Stimulated activated naive CD4-positive, alpha-beta T cell (primary cell): ENCODE measurements at places on chromosomes 3 and 15.
A peak's percentile ranks its signal among the peaks of the same experiment; 100 is the strongest.

- no peak for DNase-seq
These were observed 10.4 kb upstream of the SEMA4B start for GRCh38 chr15:90190606-90191343.

DNA sequence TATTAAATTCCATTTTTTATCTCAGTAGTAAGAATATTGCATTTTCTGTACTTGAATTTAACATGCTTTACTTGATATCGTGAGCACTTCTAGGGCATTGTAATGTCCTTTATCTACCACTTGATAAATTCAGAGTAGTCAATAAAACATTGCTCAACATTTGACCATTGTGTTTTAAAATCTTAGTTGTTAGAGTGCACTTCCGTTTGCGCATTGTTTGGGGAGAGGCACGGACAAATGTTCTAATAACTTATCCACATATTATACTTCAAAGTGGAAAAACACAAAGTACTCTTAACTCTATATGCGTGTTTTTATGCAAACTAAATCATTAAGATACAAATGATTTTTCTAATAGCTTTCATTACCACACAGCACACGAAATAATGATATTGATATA, 419 bp downstream of the FAM227B start:
- DNase-seq: no peak

- no peak for DNase-seq
These were observed 16.6 kb downstream of the GP9 start for GRCh38 chr3:129077222-129077621.

GRCh38 chr15:100980410-100981046, 61.4 kb downstream of the LRRK1 start:
- DNase-seq: no peak

DNA sequence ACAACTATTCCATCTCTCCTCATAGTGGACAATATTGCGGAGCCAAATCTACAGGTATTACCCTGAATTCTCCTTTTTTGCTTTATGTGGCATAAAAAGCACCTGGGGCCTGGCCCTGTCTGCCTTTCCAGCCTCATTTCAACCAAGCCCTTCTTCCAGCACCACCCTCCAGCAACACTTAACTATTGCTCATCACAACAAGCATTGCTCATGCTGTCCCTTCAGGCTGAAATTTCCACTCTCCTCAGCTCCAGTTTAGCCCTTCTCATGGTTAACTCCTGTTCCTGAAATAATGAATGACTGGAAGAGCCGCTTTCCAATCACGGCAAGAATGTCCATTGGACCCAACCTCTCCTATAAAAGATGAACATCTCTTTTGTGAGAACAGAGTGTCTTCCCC, 107.4 kb downstream of the P2RY1 start:
- DNase-seq: no peak

DNA sequence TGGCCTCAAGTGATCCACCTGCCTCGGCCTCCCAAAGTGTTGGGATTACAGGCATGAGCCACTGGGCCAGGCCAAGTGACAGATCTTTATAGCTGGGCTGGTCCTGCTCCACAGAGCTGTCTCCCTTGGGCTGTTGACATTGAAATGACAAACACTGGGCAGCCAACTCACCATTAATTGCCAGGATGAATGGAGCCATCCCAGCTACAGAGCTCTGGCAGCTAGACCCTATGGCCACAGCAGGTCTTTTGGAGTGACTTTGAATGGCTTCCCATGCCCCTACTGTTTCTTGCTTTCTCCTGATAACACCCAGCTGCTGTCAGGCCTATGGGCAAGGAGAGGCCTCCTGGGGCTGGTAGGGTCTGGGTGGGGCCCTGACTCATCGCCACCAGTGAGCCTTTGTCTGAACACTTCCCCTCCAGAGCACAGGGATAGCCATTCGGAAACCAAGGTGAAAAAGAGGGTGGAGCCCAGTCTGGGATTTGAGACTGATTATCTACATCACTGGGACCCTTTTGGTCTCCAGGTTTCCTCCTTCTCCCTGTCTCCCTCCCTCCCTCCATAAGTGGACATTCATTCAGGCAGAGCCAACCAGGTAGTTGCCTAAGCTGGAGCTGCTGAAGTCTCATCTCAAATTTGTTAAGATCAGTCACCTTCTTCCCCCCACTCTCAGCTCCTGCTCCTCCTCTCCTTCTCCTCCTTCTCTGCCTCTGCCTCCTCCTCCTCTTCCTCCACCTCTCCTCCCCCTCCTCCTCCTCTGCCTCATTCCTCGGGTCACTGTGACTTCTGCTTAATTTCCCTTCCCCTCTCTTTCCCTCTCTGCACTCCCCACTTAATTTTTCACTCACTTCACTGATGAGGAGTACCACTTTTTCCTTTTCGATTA, 34.0 kb downstream of the BHLHE40 start:
- no peak for DNase-seq

DNA sequence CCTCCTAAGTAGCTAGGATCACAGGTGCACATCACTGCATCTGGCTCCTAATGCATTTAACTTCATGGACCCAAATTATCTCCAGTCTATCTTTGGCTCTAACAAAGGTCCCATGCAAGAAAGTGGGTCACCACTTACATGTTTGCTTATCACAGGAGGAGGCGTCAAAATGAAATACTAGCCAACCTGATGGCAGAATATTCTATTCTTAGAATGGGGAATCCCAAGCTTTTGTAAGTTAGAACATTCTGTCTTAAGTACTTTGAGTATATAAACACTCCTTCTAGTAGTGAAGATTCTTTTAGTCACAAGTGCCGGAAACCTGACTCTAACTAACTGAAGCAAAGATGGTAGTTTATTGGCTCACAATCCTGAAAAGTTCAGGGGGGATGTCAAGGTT, 72.0 kb upstream of the ADAMTS9 start:
- no peak for DNase-seq

GRCh38 chr15:100082761-100083402, 258.9 kb downstream of the ADAMTS17 start:
- DNase-seq: no peak

- DNase-seq: peak; percentile 46
These were observed 2.3 kb upstream of the TMEM266 start for GRCh38 chr15:76057332-76058000.

DNA sequence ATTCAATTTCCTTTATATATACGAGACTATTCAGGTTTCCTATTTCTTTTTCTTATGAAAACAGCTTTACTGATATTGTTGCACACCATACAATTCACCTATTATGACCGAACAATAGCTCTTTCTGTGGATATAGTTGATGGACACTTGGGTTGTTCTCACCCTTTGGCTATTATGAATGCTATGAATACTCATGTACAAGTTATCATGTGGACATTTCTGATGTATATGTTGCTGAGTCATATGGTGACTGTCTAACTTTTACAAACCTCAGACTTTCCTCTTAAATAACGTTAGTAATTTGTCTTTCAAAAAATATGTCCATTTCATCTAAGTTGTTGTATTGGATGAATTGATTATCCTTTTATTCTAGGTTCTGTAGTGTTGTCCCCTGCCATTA, 15.7 kb upstream of the USF3 start:
- no peak for DNase-seq

GRCh38 chr3:111932946-111933345, 45.9 kb upstream of the ABHD10 start:
- no peak for DNase-seq

- DNase-seq: no peak
These were observed 90.6 kb downstream of the FGF12 start for GRCh38 chr3:192636517-192637444.

- no peak for DNase-seq
These were observed 219.4 kb upstream of the BHLHE40 start for GRCh38 chr3:4759689-4760312.

GRCh38 chr3:37154668-37155314, 19.6 kb downstream of the LRRFIP2 start:
- no peak for DNase-seq

DNA sequence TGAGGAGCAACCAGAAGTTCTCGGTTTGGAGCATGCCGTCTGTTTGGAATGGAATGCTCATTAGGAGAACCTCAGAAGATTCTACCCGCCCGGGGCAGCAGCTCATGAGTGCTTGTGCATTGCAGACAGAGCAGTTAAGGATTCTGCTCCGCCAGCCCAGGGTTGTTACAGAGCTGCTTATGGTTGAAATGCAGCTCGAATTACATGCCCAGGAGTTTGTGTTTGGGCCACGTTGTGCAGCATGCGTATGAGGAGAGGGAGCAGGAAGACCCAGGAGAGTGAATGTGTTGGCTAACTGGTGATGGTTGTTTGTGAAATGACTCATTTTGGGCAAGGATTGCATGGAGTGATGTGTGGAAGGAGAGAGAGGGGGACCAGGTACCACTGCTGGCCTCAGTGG, 9.0 kb downstream of the FGD5 start:
- DNase-seq: no peak

- DNase-seq: no peak
These were observed 45.0 kb downstream of the GPR176 start for GRCh38 chr15:39874890-39875549.

DNA sequence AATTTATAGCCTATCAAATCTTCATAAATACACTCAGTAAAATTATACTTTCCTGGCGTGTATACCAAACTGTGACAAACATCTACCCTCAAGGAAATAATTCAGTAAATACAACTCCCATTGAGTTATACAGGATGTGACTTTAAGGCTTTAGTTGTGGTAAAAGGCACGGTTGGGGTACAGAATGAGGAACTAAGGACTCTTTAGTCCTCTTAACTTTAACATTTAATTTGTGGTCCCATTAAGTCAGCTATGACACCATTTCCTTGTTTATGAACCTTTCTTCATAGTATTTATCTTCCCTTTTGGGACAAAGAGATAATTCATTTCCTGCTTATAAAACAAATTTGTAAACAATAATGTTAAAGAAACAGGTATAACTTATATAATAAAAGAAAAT, 30.2 kb downstream of the IFT80 start:
- DNase-seq: no peak

- no peak for DNase-seq
These were observed 261.9 kb downstream of the TBL1XR1 start for GRCh38 chr3:176935194-176935888.

- no peak for DNase-seq
These were observed 313.3 kb downstream of the MECOM start for GRCh38 chr3:169350228-169350627.

GRCh38 chr3:41681479-41681878, 280.4 kb downstream of the ULK4 start:
- no peak for DNase-seq

- DNase-seq: no peak
These were observed 13.4 kb upstream of the SELENOT start for GRCh38 chr3:150589759-150590158.

DNA sequence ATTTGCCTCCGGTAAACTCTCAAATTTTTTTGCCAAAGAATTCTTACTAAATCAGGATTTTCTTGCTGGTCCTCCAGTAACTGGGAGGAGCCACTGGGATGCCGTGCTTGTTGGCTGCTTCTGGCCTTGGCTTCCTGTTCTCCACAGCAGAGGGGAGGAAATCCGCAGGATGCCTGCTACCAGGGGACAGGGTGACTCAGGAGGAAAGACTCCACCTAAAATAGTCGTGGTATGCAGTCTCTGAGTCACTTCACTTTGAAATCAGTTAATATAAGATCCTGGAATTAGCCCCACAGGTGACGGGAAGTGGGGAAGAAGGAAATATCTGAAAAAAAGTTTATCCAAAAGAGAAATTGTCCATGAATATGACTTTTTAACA, 6.5 kb upstream of the TM4SF18 start:
- no peak for DNase-seq

DNA sequence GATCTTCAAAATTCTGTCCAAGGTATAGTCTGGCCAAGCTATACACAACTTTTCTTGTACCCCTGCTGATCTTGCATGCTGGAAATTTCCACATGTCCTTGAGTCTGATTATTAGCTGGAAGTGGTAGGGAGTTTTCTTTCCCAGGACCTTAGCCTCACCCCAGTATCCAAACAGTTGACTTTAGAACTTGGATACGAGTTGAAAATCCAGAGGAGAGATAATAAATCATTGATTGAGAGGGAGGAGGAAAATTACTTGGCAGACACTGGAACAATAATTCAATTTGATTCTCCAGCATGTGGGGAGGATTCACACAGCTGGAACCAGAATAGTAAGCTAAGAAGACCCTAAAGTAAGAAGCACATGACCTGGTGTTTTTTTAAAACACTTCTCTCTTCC, 116.4 kb downstream of the IL5RA start:
- DNase-seq: no peak

DNA sequence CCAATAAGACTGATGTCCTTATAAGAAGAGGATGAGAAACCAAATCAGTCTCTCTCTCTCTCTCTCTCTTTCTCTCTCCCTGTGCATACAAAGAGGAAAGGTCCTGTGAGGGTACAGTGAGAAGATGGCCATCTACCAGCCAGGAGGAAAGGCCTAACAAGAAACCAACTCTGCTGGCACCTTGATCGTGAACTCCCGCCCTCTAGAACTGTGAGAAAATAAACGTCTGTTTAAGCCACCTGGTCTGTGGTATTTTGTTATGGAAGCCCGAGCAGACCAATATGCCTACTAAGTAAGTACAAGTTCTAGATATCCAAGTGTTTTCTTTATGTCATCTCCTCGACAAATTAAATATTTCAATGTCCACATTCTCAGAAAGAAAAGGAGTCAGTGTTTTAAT, 44.9 kb upstream of the TMC3 start:
- no peak for DNase-seq

DNA sequence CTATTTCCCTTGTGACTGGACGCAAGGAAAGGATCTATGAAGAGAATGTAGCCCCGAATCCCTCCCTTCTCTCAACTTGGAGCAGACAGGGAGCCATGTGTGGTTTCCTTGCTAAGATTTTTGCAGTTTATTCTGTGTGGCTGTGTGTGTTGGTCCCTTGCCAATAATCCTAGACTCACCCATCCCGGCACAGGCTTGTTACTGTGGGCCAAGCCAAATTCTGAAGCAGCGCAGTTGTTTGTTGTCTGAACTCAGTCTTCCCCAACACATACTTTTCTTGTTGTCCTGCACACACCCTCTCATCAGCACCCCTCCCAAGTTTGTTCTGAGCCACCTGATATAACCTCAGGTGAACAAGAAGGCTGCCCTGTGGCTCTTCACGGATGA, 193.3 kb upstream of the CTDSPL start:
- DNase-seq: no peak

- no peak for DNase-seq
These were observed 1.3 kb upstream of the INSYN1 start for GRCh38 chr15:73754461-73754860.

DNA sequence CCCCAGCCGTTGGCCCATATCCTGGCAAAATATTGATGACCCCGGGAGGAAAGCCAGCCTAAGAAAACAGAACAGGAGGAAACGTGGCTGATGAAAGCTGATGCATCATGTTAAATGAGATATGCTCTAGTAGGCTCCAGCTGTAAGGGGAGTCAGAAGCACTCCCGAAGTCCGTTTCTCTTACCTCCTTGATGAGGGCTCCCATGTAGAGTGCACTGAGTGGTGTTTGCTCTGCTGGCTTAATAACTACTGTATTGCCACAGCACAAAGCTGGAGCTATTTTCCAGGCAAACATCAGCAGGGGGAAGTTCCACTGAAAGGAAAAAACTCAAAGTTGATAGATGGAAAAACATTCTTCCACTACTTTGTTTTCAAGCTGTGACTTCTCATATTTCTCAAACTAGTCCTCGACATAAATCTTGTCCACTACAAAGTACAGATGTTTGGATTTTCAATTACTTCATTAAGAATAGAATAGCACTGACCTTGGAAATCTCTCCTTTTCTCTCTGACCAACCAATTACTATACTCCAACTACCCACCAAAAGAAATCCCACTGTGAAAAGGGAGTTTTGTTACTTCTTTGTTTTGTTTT, 72.7 kb downstream of the ALDH1A2 start:
- DNase-seq: no peak
